CD4-positive, alpha-beta T cell treated with Interleukin-6 for 4 hours (primary cell): ENCODE measurements at places on chromosomes 2 and 18.

DNA sequence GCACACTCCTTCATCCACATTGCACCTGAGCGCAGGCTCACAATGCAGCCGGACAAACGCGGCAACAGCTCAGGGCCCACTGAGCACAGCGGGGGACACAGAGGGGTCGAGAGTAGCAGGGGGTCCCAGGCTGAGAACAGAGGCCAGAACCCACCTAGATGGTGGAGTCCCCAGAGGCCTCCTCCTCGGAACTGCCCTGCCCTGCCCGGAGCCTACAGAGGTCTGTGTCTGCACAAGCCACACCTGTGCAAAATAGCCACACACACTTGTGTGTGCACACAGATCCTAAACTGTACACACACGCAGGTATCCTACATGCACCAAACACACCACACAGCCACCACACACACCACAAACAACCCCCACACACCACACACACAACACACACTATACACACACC lies 72.8 kb downstream of the TMEM18 start:
- no peak for DNase-seq

- no peak for DNase-seq
These were observed 27.2 kb downstream of the C2orf49 start for GRCh38 chr2:105364436-105365139.

- no peak for DNase-seq
These were observed 69.0 kb downstream of the DDX1 start for GRCh38 chr2:15660491-15661294.

GRCh38 chr2:35891936-35892335 lies 463.6 kb upstream of the CRIM1 start:
- DNase-seq, result no peak

- DNase-seq, result no peak
These were observed 86.6 kb downstream of the LRP1B start for GRCh38 chr2:142044197-142044596.

- no peak for DNase-seq
These were observed 2.0 kb upstream of the UBE2F start for GRCh38 chr2:237964578-237965404.
